ENCODE measurements at places on chromosomes 7 and 10. TPM values are rescaled to one million over a fixed set of nuclear protein-coding genes. Genes with fewer than 3 reads are reported as not detected.

DNA sequence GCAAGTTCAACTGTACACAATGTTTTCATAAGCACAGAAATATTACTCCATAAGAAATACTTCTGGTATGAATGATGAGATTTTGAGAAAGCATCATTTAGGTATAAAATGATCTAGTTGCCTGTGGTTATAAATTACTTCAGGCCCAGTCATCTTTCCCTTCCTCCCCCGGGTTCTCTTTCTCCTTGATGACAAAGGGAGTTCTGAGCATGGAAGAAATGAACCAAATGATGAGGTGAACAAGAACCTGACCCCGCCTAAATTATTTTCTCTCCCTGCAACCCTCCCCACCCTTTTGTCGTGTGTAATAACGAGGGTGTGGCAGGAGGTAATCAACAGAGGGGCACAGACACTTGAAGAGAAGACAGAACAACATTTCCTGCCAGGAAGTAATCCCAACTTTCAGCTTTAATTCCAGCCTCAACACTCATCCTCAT lies 319.6 kb upstream of the SP8 start:
- no peak for DNase-seq

DNA sequence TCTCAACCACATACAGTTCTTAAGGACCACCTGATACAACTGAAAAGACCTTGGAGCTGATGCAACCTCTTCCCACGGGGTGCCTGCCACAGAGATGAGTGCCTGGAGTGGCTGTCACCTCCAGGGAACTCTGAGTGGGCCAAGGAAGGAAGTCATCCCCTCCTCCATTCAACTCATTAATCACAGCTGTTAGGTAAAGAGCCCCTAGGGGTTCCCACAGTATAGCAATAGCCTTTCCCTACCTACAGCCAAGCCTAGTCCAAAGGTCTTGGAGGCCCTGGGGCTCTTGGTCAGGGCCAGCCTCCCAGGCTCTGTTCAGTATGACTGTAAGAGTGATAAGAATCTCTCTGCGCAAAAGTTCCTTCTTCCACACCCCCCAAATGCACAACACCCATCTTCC lies 70.4 kb upstream of the NFE2L3 start:
- no peak for DNase-seq

RFC2 gene
- total RNA-seq: 15.0 TPM

- no peak for DNase-seq
Measured at GRCh38 chr7:21253740-21254687, 173.9 kb upstream of the SP4 start.

SLC26A5 gene
- total RNA-seq: 0.54 TPM

- no peak for DNase-seq
Measured at GRCh38 chr7:40306025-40306424, 171.2 kb downstream of the SUGCT start.

DNA sequence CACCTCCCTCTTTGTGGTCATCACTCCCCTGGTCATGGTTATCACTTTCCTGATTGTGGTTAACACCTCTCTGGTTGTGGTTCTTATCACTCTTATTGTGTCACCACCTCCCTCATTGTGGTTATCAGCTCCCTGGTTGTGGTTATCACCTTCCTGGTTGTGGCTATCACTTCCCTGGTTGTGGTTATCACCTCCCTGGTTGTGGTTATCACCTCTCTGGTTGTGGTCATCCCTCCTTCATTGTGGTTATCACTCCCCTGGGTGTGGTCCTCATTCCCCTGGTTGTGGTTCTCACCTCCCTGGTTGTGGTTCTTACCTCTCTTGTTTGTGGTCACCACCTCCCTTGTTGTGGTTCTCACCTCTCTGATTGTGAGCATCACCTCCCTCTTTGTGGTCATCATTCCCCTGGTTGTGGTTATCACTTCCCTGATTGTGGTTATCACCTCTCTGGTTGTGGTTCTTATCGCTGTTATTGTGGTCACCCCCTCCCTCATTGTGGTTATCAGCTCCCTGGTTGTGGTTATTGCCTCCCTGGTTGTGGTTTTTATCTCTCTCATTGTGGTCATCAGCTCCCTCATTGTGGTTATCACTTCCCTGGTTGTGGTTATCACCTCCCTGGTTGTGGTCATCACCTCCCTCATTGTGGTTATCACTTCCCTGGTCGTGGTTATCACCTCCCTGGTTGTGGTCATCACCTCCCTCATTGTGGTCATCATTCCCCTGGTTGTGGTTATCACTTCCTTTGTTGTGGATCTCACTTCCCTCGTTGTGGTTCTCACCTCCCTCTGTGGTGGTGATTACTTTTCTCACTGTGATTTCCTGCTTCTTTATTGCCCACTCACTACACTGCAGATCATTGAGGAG lies 106.7 kb downstream of the GPR26 start:
- peak; percentile 12 for DNase-seq

DNA sequence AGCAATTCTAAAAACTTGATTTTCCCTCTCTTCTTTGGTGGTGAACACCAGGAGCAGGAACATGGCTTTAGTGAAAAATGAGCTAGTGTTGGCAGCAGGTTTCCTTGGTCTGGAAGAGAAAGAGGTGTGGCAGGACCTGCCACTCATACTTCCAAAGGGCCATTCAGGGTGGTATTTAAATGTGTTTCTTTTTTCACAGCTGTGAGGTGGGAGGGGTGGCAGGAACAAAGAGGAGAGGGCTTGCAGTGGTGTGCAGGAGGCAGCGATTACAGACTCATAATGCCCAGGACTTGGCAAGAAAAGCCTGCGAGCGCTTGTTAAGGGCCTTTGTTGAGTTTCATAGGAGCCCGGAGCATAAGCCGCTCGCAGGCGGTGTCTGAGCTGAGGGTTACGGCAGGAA lies 36.8 kb downstream of the WIPF3 start:
- no peak for DNase-seq

- no peak for DNase-seq
Measured at GRCh38 chr7:22732556-22733126, 5.6 kb downstream of the IL6 start.

GRID2IP gene
- total RNA-seq: not detected
